MCF 10A (cell line): ENCODE measurements at places on chromosomes 2 and 18.
A peak's percentile ranks its signal among the peaks of the same experiment; 100 is the strongest.

GRCh38 chr2:46778511-46778910 lies 137.1 kb downstream of the MCFD2 start:
- peak overlapping the region; percentile 31 for H3K27ac ChIP-seq
- DNase-seq = no peak
- peaks cover 14% of the 10 kb centered on the region for H3K4me1 ChIP-seq
- no peaks in the 10 kb centered on the region for H3K36me3 ChIP-seq

- no peak for DNase-seq
- no peaks in the 10 kb centered on the region for H3K27me3 ChIP-seq
- no peak overlapping the region for H3K27ac ChIP-seq
- H3K4me3 ChIP-seq = no peak overlapping the region
- peaks cover 34% of the 10 kb centered on the region for H3K36me3 ChIP-seq
- H3K4me1 ChIP-seq = no peaks in the 10 kb centered on the region
Measured at GRCh38 chr2:219607931-219608330, 10.3 kb downstream of the STK11IP start.

- no peak for DNase-seq
- no peak overlapping the region for H3K27ac ChIP-seq
- H3K4me1 ChIP-seq = peaks cover 6% of the 10 kb centered on the region
- H3K4me3 ChIP-seq = no peak overlapping the region
- no peaks in the 10 kb centered on the region for H3K27me3 ChIP-seq
- H3K36me3 ChIP-seq = peaks cover 91% of the 10 kb centered on the region
Measured at GRCh38 chr2:229775614-229776313, 61.4 kb upstream of the DNER start.

DNA sequence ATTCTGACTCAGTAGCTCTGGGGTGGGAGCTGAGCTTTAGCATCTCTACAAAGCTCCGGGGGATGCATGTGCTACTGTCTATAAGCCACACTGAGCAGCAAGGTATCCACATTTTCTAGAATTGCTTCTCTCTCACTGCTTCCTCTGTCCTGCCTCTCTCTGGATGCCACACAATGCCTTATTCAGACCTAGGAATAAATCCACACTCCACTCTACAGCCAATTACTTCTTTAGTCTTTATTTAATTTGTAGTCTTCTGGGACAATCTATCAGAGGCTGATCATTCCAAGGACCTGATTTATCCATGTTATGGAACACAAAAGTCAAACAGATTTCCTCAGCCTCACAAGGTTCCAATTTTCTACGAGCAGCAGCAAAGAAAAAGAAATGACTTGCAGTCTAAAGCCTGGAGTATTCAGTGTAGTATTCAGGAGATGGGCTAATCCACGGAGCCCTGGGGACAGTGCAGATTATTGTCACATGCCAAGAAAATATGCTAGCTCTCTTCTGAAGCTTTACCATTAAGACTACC lies 4.4 kb downstream of the BCL2 start:
- H3K36me3 ChIP-seq = no peaks in the 10 kb centered on the region
- no peak overlapping the region for H3K27ac ChIP-seq
- DNase-seq = no peak
- H3K4me3 ChIP-seq = no peak overlapping the region
- no peaks in the 10 kb centered on the region for H3K27me3 ChIP-seq

DNA sequence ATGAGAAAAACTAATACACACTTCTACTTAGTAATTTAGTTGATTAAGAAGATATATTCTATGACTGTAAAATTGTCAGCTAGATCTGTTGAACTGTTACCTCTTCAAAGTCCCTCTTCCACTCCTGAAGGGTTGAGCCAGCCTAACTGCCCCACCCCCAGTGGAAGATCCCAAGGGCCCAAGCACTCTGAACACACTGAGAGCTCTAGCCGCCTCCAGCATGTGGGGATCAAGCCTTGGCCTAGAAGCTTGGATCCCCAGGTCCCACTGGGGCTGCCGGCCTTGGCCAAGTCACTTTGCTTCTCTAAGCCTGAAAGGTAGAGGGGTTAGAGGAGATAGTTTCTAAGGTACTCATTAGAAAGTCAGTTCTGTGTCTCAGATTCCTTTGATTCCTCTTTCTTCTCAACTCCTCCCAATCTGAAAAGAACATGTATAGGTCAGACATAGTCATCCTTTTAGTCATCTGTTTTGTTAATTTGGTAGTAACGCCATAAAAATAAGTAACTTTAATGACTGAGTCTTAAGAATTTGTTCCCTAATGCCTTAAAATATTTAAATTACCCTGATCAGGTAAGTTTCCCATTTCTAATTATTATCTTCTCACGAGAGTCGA lies 5.6 kb downstream of the CPSF3 start:
- no peak overlapping the region for H3K4me3 ChIP-seq
- no peaks in the 10 kb centered on the region for H3K27me3 ChIP-seq
- no peak for DNase-seq
- peaks cover 9% of the 10 kb centered on the region for H3K4me1 ChIP-seq
- H3K36me3 ChIP-seq = peaks cover 44% of the 10 kb centered on the region
- H3K27ac ChIP-seq = no peak overlapping the region

GRCh38 chr18:63107171-63107845 lies 212.3 kb downstream of the BCL2 start:
- H3K4me1 ChIP-seq = peaks cover 11% of the 10 kb centered on the region
- no peak for DNase-seq
- no peak overlapping the region for H3K27ac ChIP-seq
- H3K27me3 ChIP-seq = no peaks in the 10 kb centered on the region
- H3K36me3 ChIP-seq = no peaks in the 10 kb centered on the region

GRCh38 chr2:10151462-10151861 lies 28.9 kb downstream of the RRM2 start:
- no peak overlapping the region for H3K4me3 ChIP-seq
- no peak for DNase-seq
- H3K27ac ChIP-seq = no peak overlapping the region
- H3K27me3 ChIP-seq = no peaks in the 10 kb centered on the region
- no peaks in the 10 kb centered on the region for H3K4me1 ChIP-seq

- H3K36me3 ChIP-seq = peaks cover 6% of the 10 kb centered on the region
- H3K27ac ChIP-seq = no peak overlapping the region
- peak; percentile 11 for DNase-seq
Measured at GRCh38 chr2:13996527-13996926, 636.0 kb upstream of the LRATD1 start.
